ENCODE measurements at places on chromosomes 7 and 10.
A peak's percentile ranks its signal among the peaks of the same experiment; 100 is the strongest.

DNA sequence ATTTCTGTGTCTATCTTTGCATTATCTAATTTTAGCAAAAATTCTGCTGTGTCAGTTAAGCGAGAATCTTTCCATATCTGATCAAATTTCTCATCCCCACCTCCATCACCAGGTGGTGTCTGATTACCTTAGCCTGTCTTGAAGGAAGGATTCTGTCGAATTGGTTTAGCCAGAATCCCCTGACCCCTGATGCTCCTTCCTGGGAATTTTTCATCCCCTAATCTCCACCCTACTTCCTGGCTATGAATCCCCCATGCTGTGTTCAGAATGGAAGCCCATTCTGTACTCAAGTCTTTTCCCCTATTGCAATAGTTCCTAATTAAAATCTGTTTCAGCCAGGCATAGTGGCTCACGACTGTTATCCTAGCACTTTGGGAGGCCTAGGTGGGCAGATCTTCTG lies 216.1 kb downstream of the SKIDA1 start:
- DNase-seq: no peak

GRCh38 chr7:82975811-82976468 lies 186.7 kb downstream of the PCLO start:
- DNase-seq: peak; percentile 8

GRCh38 chr7:2844153-2845033 lies at the start of gene GNA12:
Gene GNA12, minus strand, starts transcription at chr7:2844308. Its CDS starts 147 bp downstream, at chr7:2844161.
- peak; percentile 97 for DNase-seq

- no peak for DNase-seq
Observed at GRCh38 chr10:110781139-110781538, 90.6 kb upstream of the PDCD4 start.

DNA sequence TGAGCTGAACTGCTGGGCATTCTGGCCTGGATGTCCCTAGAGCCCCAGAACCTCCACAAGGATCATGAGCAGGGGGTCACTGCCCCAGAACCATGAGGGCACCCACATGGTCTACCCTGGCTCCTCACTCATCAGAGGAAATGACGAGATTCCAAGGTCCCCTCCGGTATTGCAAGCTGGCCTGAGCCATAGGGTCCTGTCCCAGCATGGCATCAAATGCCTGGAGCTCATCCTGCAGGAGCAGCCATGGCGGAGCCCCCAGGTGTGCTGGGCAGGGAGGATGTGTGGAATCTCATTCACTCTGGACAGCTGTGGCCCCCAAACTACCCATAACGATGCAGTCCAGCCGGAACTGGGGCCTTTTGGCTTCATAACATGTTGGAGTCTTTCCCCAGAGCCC lies 66.6 kb upstream of the ANTXRL start:
- DNase-seq: no peak

GRCh38 chr10:100904917-100905316 lies 7.8 kb upstream of the SLF2 start:
- no peak for DNase-seq

DNA sequence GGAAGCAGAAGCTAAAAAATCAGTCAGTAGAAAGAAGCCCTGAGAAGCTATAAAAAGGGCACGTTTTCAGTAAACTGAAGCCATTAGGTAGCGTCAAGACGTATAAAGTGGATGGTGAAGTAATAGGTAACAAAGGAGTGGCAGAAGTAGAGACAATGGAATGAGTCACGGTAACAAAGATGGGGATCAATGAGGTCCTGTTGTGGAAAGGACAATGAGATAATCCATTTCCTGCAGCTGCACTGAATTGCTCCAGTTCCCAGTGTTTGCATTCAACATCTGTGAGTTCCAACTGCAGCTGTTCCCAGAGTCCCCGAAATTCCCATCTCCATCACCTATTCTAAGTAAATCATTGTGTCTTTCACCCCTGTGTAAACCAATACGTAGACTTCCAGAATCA lies 4.8 kb upstream of the HYCC1 start:
- no peak for DNase-seq

DNA sequence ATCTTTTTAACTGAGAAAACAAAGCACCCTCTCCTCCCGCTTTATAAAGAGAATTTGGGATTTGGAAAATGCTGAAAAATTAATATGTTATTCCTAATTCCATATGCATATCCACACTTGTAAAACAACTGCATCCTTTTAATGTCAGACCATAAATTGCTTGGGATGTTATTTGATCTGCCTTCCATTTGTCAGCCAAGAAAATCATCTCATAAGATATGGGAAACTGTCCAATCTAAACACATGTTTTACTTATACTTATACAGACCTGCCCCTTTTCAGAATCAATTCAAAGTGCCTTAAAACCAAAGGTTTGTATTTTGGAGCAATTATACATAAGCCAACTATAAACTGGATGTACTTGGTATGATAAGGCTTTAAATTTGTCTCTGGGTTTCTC lies 595.5 kb upstream of the PFKP start:
- DNase-seq: no peak

GRCh38 chr10:62456611-62457101 lies 82.5 kb downstream of the ZNF365 start:
- DNase-seq: no peak
